ENCODE measurements at places on chromosomes 12 and 14.

DNA sequence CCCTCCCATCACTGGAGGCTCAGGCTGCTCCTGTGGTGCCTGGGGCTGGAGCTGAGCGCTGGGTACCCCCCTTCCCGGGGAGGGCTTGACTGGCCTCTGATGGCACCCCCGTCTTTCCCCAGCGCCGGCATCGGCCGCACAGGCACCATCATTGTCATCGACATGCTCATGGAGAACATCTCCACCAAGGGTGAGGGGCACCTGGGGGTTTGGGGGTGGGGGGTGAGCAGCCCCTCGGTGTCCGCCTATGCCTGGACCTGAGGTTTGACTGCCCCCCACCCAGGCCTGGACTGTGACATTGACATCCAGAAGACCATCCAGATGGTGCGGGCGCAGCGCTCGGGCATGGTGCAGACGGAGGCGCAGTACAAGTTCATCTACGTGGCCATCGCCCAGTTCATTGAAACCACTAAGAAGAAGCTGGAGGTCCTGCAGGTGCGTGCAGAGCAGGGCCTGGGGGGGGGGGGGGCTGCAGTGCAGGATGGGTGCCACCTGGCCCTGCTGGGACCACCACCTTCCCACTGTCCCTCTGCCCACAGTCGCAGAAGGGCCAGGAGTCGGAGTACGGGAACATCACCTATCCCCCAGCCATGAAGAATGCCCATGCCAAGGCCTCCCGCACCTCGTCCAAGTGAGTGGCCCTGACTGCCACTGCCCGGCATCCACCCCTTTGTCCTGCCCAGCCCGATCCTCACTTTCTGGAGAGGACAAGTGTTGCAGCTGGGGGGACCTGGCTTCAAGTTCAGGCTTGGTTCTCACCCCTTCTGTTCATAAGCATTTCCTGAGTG lies 8.8 kb downstream of the PTPN6 start:
- no peak for DNase-seq

GRCh38 chr12:30108666-30109065 lies 324.9 kb upstream of the TMTC1 start:
- no peak for DNase-seq

- no peak for DNase-seq
Observed at GRCh38 chr12:28158353-28158752, 31.9 kb upstream of the CCDC91 start.

DNA sequence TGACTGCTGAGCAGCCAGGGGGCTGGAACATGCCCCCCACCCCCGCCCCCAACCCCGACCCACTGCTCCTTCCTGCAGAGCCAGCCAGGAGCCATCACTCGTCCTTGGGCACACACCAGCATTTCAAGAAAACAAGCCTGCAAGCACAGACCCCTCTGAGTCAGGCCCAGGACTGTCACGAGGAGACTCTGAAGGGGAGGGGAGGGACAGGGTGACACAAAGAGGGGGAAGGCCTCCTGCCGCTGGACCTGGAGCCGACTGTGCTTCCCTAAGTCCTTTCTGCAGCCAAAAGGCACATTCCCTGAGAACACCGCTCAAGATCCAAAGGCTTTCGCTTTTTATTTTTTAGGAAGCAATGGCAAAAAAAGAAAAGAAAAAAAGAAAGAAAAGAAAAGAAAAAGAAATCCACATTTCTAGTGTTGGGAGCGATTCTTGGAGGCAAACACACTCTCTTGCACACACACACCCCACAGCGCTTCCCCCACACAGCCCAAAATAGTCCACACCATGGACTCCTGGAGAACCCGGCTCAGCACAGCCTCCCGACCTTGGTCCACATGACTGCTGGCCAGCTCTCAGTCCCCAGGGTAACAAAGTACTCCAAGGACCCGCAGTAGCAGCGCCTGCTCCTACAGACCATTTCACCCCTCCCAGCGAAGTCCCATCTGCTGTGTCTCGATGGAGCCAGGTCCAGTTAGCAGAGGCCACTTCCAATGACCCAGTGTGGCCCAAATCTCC lies 101.7 kb downstream of the DPF3 start:
- DNase-seq, result no peak

DNA sequence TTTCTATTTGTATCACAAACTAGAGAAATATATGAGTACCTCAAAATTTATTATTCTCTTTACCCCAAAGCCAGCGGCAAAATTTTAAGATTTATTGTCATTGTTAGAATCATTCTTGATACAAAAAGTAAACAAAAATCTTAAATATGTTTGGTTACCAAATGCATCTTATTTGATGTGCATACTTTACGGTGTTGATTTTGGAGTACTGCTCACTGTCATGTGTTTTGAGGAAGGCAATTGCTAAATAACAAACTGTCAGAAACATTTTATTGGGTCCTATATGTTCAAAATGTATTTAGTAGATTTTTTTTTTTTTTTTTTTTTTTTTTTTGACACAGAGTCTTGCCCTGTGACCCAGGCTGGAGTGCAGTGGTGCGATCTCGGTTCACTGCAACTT lies 124.9 kb downstream of the PTPRR start:
- no peak for DNase-seq

Measured in stimulated activated CD8-positive, alpha-beta memory T cell treated with anti-CD3 and anti-CD28 coated beads, Interleukin-2, amount 100 ng/mL, for 48 hours (primary cell).